Suppressor macrophage treated with lipopolysaccharide for 4 hours (primary cell): ENCODE measurements at places on chromosomes 4 and X.

GRCh38 chrX:43615660-43616059, 40.4 kb upstream of the MAOA start:
- no peak for DNase-seq

DNA sequence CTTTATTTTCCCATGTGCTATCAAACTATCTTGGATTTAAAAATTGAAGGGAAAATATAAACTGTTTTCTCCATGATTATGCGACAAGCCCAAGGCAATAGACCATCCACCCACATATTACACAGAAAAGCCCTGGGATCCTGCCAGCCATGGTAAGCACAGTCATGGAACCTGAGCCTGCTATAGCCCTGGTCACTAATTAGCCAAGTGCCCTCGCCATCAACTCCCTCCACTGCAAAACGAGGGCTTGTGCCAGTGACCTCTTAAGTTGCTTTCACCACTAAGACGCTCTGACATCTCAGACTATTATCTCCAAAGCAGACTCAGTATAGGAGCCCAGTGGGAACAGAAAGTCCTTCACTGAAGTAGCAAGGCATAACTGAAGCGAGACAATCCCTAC, 69.2 kb downstream of the NLGN4X start:
- DNase-seq: no peak

DNA sequence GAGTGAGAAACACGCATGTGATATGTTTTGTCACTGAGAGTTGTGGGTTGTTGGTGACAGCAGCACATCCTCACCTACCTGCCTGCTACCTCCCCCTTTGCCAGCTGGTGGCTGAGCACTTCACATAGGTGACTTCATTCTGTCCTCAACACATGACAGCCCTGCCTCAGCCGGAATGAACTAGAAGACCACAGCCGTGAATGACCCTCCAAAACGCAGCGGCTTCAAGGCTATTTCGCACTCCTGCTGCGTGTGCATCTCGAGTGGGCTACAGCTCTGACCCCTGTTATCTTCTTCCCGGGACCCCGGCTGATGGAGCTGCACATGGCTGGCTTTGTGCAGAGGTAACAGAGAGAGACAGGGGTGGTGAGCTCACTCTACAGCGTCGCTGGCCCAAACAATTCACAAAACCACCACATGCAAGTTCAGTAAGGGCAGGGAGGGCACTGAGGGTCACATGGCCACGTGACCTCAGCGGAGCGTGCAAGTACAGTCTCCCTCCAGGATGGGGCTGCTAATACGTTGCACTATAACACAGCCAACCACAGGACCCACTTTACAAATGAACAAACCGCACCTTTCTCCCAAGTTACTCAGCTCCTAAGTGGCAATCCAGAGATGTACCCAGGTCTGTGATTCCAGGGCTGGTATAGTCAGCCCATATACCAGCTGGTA, 6.3 kb upstream of the PPP2R2C start:
- no peak for DNase-seq

DNA sequence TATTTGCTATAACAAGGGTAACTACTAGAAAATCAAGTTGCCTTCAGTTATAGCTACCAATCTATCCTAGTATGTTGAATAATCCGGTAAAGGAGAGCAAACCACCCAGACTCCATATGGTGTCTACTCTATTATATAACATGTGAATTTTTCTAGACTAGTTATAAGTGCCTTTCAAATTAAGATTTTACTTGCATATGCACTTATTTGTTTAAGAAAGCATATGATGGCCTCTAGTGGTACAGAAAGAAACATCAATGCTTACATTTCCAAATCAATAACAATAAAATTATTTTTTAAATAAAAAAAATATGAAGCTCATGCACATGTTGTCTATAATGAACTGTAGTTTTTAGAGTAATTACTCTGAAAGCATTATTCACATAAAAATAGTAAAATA, 1516.4 kb upstream of the PABPC4L start:
- no peak for DNase-seq

- peak; percentile 23 for DNase-seq
Measured at GRCh38 chrX:100829730-100830129, 9.5 kb downstream of the CSTF2 start.

GRCh38 chr4:145797278-145797677, 117.3 kb downstream of the C4orf51 start:
- no peak for DNase-seq
